ENCODE measurements at places on chromosomes 5 and 9.

- no peak for DNase-seq
These were observed 1.4 kb downstream of the CAST start for GRCh38 chr5:96663608-96664007.

GRCh38 chr5:139658928-139659667 lies 10.9 kb downstream of the CXXC5 start:
- DNase-seq: no peak

DNA sequence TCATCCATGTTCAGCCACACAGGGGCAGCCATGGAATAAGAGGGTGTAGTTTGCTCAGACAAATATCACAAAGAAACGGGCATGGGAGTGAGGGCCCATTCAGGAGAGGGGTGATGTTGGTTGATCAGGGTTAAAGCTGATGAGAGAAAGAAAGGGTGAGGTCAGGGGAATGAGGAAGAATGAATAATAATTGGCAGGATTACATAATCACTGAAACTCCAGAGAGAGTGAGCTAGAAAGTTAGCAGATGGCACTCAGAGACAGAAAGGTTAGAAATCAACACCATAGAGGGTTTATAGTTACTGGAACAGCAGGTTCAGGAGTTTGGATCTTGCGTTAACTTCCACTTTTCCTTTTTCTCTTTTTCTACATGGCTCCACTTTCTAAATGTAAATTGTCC lies 113.9 kb downstream of the TAF11L14 start:
- DNase-seq: no peak

DNA sequence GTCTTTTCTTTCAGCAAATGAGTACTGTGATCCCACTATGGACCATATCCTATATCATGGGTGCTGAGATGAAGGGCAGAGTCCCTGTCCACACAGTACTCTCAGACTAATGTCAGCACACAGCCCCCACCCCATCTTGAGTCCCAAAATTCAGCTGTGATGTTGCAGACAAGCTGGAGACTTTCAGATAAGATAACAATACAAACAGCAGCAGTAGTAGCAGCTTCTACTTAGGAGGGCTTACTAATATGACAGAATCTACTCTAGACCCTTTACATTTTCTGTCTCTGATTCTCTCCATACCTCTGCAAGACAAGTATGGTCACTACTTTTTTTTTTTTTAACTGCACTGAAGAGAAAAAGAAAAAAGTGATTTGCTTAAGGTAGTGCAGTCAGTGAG lies 129.1 kb upstream of the TRIM32 start:
- no peak for DNase-seq

DNA sequence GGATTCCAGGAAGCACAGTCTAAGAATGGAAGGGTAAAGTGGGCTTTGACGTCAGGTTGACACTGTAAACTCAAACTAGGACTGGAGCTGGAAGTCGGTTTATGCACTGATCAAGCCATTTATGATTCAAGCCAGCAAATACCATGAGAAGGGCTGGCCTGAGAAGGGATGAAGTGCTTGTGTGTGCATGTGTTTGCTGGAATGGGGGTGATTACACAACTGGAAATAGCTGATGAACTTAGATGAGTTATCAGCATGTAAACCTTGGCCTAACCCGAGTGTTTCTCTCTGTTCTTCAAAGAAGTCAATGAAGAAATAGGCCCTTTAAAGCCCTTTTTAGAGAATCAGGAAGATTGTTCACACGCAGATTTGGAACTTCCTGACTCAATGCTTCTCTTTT lies 287.6 kb downstream of the RFX3 start:
- DNase-seq: no peak

DNA sequence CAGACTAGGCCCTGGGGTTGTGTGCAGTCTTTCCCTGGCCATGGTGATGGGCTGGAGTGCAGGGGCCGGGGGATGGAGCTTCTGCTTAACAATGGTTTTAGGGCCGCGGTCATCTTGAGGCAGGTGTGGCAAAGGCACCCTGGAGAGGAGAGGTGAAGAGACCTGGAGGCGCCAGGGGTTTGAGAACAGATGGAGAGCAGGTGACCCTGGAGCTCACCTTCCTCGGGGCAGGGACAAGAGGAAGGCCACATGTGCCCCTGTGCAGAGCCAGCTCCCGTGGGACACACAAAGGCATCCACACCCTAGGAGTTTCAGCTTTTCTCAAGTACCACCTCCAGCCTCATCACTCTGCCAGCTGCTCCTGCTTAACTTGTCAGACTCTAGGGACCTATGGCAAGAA lies 46.4 kb upstream of the SH3GL2 start:
- DNase-seq: no peak

DNA sequence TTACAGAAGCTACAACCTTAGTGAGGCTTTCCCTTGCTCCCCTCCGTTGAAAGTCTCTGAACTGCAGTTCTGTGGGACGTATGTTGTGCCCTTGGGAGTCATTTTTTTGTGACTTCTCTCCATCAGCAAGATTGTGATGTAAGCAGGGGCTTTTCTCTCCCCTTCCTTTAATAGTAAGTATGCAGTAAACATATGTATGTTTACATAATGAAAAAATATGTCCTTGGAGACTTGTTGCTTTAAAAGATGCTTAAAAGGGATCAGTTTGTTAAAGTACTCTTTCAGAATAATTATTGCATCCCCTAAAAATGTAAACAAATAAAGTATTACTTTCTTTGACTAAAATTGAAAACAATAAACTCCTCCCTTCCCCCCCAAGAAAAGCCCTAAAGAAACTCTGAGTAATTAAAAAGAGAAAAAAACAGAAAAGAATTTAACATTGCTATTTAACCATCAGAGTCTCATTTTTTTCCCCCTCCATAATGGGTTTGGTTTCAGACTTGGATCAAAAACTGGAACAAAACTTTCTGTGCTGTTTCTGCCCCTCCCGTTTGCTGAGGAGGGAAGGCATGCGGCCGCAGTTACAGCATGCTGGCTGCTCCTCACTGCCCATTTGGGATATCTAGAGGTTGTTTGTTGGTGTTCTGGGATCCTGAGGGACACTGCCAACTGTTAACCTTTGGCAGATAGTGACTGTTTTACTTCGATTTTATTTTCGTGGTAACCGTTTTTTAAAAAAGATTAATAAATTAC lies 40.2 kb downstream of the TRIO start:
- no peak for DNase-seq

GRCh38 chr5:10056228-10056760 lies 193.4 kb downstream of the ATPSCKMT start:
- DNase-seq: no peak

DNA sequence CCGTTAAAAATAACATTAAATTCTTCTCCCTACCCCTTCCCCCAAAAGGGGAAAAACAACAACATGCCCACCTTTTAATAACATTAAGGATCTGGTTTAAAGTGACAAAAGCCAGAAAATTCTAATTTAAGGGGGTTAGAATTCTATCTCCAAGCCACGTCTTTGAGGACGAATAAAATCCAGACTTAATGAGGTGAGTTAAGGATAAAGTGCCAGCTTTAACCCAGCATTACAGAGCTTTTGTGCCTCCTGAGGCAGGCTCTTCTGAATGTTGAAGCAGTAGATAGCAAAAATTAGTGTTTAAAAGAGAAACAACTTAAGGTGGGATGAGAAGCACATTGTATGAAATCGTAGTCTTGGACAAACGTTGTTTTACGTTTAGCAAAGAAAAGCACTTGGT lies 329.0 kb upstream of the MPDZ start:
- DNase-seq: no peak

GRCh38 chr9:4812858-4813257 lies 20.1 kb downstream of the RCL1 start:
- no peak for DNase-seq

DNA sequence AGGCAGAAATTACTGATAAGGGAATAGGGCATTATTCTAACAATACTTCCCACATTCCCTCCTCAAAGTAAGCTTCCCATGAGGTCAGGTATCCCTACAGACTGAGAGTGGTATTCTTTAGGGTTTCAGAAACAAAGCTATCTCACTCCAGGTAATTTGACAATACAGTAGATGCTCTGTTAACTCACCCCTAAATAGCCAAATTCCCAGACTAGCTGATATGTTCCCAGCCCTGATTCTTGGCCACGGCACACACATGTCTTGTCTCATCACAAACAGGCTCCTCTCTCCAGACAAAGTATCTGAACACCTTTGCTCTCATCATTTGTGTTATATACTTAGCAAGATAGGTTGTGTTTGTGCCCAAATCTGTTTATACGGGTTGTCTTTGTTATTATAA lies 139.9 kb downstream of the ZNF608 start:
- no peak for DNase-seq

DNA sequence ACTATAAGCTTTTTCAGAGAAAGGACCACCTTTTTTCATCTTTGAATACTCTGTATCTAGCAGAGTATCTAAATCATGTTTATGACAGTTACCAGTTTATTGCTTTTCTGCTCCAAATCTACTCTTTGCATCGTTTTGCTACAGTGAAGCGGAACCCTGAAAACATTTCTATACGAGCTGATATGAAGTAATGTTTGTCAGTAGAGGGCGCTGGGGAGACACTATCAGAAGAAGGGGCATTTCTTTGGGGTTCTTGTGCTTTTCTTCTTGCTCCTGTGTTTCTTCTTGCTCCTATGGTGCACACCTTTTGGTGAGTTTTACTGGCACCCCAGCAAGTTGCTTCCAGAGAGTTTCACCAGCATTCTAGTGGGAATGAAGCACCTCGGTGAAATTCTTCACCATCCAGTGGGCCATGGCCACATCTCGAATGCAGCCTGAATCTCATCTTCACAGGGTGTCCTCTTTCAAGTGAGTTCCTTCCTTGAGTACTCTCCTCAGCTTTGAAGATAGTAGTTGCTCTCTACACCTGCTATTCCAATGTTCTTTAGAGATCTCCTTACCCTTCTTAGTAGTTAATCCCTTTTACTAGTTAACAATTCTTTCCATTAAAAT lies 98.4 kb downstream of the FGF1 start:
- no peak for DNase-seq

GRCh38 chr5:159316519-159317383 lies 13.5 kb downstream of the IL12B start:
- peak; percentile 34 for DNase-seq

DNA sequence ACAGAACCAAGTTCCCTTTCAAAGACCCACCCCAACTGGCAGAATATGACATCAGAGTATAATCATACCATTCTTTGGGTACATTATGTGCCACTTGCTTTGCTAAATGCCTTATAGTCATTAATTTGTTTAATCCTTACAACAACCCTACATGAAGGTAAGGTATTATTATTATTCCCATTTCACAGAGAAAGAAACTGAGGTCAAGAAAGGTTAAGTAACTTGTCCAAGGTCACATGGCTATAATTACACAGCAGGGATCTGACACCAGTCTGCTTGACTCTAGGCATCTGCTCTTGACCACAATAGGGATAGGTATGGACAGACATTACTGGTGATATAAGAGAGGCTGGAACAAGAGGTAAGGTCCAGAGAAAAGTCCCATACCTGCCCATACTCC lies 1.2 kb downstream of the FCHSD1 start:
- no peak for DNase-seq

GRCh38 chr5:181217111-181217802 lies 5.8 kb upstream of the TRIM41 start:
- DNase-seq: peak; percentile 60

DNA sequence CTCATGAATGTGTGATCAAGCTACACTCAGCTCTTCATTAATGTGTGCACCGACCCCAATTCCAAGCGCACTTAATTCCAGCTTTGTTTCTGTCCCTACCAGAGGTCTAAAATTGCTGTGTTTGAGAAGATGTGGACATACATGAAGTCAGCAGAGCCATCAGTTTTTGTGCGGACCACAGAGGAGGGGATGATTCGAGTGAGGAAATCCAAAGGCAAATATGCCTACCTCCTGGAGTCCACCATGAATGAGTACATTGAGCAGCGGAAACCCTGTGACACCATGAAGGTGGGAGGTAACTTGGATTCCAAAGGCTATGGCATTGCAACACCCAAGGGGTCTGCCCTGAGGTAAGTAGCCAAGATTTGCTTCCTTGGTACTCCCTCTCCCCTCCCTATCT lies 268.6 kb downstream of the FAM114A2 start:
- DNase-seq: no peak

- DNase-seq: no peak
These were observed 139.0 kb upstream of the CDH6 start for GRCh38 chr5:31054453-31054852.

- DNase-seq: no peak
These were observed 76.8 kb upstream of the NIPAL4 start for GRCh38 chr5:157382996-157383800.

GRCh38 chr9:133250741-133251170 lies 24.2 kb downstream of the ABO start:
- DNase-seq: no peak
